ENCODE measurements at places on chromosomes 2 and 18.

- DNase-seq = no peak
Measured at GRCh38 chr2:37587817-37588216, 83.6 kb downstream of the CDC42EP3 start.

GRCh38 chr18:36780748-36781147 lies 48.1 kb downstream of the TPGS2 start:
- no peak for DNase-seq

GRCh38 chr2:144027593-144027992 lies 492.3 kb downstream of the ZEB2 start:
- DNase-seq = no peak

DNA sequence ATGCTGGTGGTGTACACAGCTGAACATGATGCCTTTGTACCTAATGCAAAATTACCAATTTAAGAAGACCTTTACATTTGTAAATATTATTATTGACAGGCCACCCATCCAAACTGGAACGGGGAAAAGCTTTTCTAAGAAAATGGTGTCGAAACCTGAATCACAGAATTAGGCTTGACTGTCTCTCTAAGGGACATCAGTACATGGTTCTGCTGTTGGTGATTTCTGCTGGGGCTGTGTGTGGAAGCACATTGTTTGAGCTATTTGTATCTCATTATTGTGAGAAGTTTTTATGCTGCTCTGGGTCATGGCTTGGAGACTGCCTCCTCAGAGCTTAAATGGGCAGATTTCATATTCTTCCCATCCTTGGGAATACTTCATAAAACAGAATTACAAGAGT lies 420.9 kb upstream of the POU3F3 start:
- no peak for DNase-seq

DNA sequence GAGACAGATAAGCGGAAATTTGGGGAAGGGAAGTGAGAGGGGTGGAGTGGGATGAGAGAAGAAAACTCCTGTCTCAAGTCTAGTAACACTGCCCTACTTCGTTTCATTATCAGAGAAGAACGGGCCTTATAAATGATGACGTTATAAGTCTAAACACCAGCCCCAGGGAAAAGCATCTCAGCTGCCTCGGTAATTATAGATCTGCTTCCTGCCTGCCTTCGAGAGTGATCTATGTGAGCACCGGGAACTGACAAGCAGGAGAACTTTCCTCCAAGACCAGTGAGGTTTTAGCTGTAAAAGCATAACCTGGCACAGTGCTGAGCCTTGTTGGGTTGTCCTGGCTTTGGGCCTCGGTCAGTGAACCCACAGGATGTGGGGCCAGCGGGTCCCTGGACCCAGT lies 227.9 kb upstream of the SIX2 start:
- no peak for DNase-seq

- no peak for DNase-seq
Measured at GRCh38 chr2:232030229-232030628, 68.7 kb downstream of the DIS3L2 start.

DNA sequence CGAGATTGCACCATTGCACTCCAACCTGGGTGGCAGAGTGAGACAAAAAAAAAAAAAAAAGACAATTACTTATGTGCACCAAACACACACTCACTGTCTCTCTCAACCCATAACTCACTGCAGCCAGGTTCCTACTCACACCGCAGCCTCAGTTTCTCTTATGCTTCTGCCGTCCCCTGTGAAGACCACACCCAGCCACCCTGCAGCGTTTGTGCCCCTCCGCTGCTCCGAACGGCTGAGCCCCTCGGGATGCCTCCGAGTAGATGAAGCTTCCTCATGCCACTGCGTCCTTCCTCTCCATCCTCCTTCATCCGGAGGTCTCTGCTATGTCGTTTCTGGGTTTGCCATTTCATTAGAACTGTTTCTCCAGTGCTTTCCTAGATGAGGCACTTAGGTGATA lies 160.1 kb downstream of the TWIST2 start:
- no peak for DNase-seq

GRCh38 chr2:223048519-223048918 lies 3.5 kb upstream of the KCNE4 start:
- no peak for DNase-seq

- no peak for DNase-seq
Measured at GRCh38 chr2:184326066-184326465, 272.3 kb upstream of the ZNF804A start.
